H1 (cell line): ENCODE measurements at places on chromosomes 11 and 22. TPM values are rescaled to one million over a fixed set of nuclear protein-coding genes. Genes with fewer than 3 reads are reported as not detected.

SLC22A12 gene
- polyA plus RNA-seq, result not detected in 2 replicates

- H3K4me1 ChIP-seq, result no peaks in the 10 kb centered on the region; the same call in 1 of the 2 replicates
- DNase-seq, result no peak
- H3K4me3 ChIP-seq, result no peak overlapping the region
- H3K27ac ChIP-seq, result no peak overlapping the region
- no peaks in the 10 kb centered on the region for H3K27me3 ChIP-seq
- H3K36me3 ChIP-seq, result no peaks in the 10 kb centered on the region
Measured at GRCh38 chr11:14748090-14748489, 104.5 kb downstream of the PDE3B start.

GRCh38 chr11:61507962-61508861, at the start of gene LRRC10B:
LRRC10B (plus strand) TSS chr11:61508749; CDS start chr11:61508999, 250 bp downstream.
- no peaks in the 10 kb centered on the region for H3K36me3 ChIP-seq
- peaks cover 20% of the 10 kb centered on the region for H3K4me1 ChIP-seq
- H3K27ac ChIP-seq, result no peak within 1 kb of the TSS
- peak within 1 kb of the TSS; percentile 49 for H3K4me3 ChIP-seq

MPZL3 gene
- polyA plus RNA-seq, result 1.1 and 1.2 TPM in 2 replicates

GRCh38 chr11:10385696-10386095, 69.4 kb upstream of the AMPD3 start:
- H3K27me3 ChIP-seq, result no peaks in the 10 kb centered on the region
- peak; percentile 37 for DNase-seq
- H3K36me3 ChIP-seq, result no peaks in the 10 kb centered on the region
- no peak overlapping the region for H3K27ac ChIP-seq
- H3K4me1 ChIP-seq, result no peaks in the 10 kb centered on the region; the same call in 1 of the 2 replicates

EML3 gene
- 19.2 and 30.1 TPM in 2 replicates for polyA plus RNA-seq

DNA sequence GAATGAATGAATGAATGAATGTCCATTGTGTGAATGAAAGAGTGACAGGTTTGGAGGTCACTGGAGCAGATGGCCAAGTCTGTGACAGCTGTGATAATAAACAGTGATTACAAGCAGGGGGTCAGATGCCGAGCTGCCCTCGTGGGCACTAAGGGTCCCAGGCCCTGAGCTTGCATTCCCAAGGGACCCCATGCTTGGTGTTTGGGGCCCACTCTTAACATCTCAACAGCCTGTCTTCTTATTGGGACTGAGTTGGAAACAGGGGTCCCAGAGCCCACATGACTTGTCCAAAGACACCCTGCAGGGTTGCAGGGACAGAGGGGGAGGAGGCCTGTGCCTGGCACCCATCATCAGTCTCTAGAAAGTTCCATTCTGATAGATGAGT, 12.0 kb upstream of the ANO1 start:
- H3K27me3 ChIP-seq, result no peaks in the 10 kb centered on the region
- no peaks in the 10 kb centered on the region for H3K36me3 ChIP-seq
- H3K4me1 ChIP-seq, result peaks cover 5% of the 10 kb centered on the region
- peak; percentile 35 for DNase-seq
- no peak overlapping the region for H3K27ac ChIP-seq

GRCh38 chr22:29054251-29054767, 7.3 kb downstream of the C22orf31 start:
- peaks cover 1% of the 10 kb centered on the region; the same call in 1 of the 2 replicates for H3K36me3 ChIP-seq
- no peak overlapping the region for H3K4me3 ChIP-seq
- H3K27ac ChIP-seq, result no peak overlapping the region
- no peak for DNase-seq
- H3K27me3 ChIP-seq, result no peaks in the 10 kb centered on the region

- no peak for DNase-seq
- H3K4me3 ChIP-seq, result no peak overlapping the region
- H3K27me3 ChIP-seq, result no peaks in the 10 kb centered on the region; the same call in 1 of the 2 replicates
- H3K36me3 ChIP-seq, result no peaks in the 10 kb centered on the region
Measured at GRCh38 chr11:45676522-45677095, 11.2 kb upstream of the CHST1 start.

GRCh38 chr11:15107730-15108515, 6.8 kb upstream of the INSC start:
- H3K4me3 ChIP-seq, result no peak overlapping the region
- H3K27me3 ChIP-seq, result no peaks in the 10 kb centered on the region
- H3K4me1 ChIP-seq, result no peaks in the 10 kb centered on the region
- H3K36me3 ChIP-seq, result no peaks in the 10 kb centered on the region

BSCL2 gene
- polyA plus RNA-seq, result 264 and 286 TPM in 2 replicates

GRCh38 chr22:44037519-44038375, 13.6 kb downstream of the PARVB start:
- no peaks in the 10 kb centered on the region for H3K4me1 ChIP-seq
- H3K36me3 ChIP-seq, result no peaks in the 10 kb centered on the region
- no peak overlapping the region for H3K27ac ChIP-seq
- H3K27me3 ChIP-seq, result no peaks in the 10 kb centered on the region
- DNase-seq, result no peak

OR6T1 gene
- not detected in 2 replicates for polyA plus RNA-seq

GRCh38 chr11:73218830-73219215, 742 bp downstream of the P2RY2 start:
- DNase-seq, result no peak
- H3K4me1 ChIP-seq, result peaks cover 2% of the 10 kb centered on the region; the same call in 1 of the 2 replicates
- no peak overlapping the region for H3K27ac ChIP-seq
- peak overlapping the region; percentile 58 for H3K4me3 ChIP-seq
- no peaks in the 10 kb centered on the region for H3K36me3 ChIP-seq
- H3K27me3 ChIP-seq, result peaks cover 35% of the 10 kb centered on the region

OR52A1 gene
- polyA plus RNA-seq, result 5.7 and 5.9 TPM in 2 replicates

OR52W1 gene
- not detected in 2 replicates for polyA plus RNA-seq

ST14 gene
- polyA plus RNA-seq, result 24.9 and 31.8 TPM in 2 replicates

- no peak overlapping the region for H3K4me3 ChIP-seq
- DNase-seq, result no peak
- no peaks in the 10 kb centered on the region for H3K36me3 ChIP-seq
Measured at GRCh38 chr11:17508306-17508705, 31.7 kb upstream of the ABCC8 start.

GRCh38 chr11:106989078-106989455, 29.2 kb downstream of the GUCY1A2 start:
- no peak for DNase-seq
- H3K27ac ChIP-seq, result no peak overlapping the region
- H3K4me3 ChIP-seq, result no peak overlapping the region
- H3K4me1 ChIP-seq, result no peaks in the 10 kb centered on the region
- H3K27me3 ChIP-seq, result no peaks in the 10 kb centered on the region

GRCh38 chr11:20113149-20113438, 47.2 kb downstream of the DBX1 start:
- no peak overlapping the region for H3K4me3 ChIP-seq
- H3K27ac ChIP-seq, result no peak overlapping the region
- H3K27me3 ChIP-seq, result no peaks in the 10 kb centered on the region
- no peak for DNase-seq
- H3K4me1 ChIP-seq, result no peaks in the 10 kb centered on the region

PLA2G3 gene
- 18.1 and 19.3 TPM in 2 replicates for polyA plus RNA-seq
